ENCODE measurements at places on chromosomes 5 and 9.

- DNase-seq: no peak
These were observed 185.4 kb downstream of the EBF1 start for GRCh38 chr5:158914008-158915000.

DNA sequence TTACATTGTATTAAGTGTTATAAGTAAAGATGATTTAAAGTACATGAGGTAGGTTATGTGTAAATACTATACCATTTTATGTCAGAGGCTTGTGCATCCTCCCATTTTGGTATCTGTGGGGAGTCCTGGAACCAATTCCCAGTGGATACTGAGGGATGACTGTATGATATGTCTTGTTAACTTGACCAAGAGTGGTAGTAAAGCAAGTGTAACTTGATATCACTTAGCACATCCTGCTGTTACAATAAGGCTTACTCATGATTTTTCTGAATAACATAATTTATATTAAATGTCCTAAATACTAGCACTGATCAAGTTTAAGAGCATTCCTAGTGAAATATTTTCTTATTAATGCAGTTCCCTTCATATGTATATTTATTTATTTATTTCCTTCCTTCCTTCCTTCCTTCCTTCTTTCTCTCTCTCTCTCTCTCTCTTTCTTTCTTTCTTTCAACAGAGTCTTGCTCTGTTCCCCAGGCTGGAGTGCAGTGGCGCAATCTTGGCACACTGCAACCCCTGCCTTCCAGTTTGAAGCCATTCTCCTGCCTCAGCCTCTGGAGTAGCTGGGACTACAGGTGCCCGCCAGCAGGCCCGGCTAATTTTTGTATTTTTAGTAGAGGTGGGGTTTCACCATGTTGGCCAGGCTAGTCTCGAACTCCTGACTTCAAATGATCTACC is 7.5 kb downstream of the NDFIP1 start:
- DNase-seq: no peak

- DNase-seq: no peak
These were observed 12.2 kb downstream of the CDC42SE2 start for GRCh38 chr5:131276072-131276471.

DNA sequence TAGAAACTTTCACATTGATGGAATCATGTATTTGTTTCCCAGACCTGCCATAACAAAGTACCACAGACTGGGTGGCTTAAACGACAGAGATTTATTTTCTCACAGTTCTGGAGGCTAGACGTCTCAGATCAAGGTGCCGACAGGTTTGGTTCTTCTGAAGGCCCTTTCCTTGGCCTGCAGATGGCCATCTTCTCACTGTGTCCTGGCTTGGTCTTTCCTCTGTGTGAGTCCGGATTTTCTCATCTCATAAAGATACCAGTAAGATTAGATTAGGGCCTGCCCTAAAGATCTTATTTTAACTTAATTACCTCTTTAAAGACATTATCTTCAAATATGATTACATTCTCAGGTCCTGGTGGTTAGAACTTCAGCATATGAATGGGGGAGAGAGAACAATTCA is 5.8 kb downstream of the USP20 start:
- DNase-seq: no peak

GRCh38 chr9:7388755-7389154 is 410.8 kb downstream of the DMAC1 start:
- DNase-seq: no peak

DNA sequence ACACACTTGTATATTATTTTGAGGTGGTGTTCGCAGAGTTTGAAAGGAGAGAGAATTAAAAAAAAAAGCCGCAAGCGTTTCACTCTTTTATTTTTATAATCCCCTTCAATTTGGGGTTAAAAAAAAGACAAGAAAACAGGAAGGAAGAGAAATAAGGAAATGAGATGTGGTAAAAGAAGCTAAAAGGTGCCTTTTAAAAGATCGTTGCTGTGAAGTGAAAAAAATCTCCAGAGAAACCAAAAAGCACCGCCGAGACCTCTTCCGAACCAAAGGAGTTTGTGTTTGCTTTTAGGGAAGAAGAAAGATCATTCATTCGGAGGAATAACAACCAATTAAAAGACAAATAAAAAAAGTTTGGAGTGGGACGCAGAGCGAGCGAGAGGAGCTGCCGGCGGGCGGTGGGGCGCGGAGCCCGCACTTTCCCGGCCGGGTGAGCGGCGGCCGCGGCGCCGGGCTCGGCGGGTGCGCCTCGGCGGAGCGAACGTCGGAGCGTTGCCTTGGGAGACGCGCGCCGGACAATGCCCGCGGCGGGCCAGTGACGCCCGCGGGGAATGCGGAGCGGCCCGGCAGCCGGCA is 355 bp downstream of the TLE4 start:
- no peak for DNase-seq

- DNase-seq: no peak
These were observed 318.6 kb upstream of the CD180 start for GRCh38 chr5:67515020-67515689.

DNA sequence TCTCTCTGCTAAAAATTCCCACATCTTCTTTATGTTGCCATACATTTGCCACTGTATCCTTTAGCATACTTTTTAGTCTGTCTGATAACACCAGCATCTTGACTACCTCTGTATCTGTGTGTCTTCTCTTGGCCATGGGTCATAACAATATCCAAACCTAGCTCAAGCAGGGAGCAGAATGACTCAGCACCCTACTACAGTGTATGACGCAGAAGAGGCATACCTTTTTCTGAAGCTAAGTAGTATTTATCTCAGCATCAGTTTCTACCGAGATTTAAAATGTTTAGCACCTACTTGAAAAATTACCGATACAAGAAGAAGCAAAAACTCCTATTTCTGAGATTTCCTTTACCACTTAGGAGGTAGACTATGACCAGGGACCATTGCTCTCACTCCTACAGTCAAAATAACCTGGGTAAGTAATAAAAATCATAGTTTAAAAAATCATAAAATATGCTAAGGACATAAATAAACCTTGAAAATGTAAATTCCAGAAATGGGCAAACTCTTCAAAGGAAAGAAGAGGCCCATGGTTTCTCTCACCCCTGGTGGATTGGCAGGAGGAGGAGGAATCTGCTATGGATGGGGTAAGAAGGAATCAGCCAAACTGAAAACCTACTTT is 286.5 kb downstream of the MAST4 start:
- no peak for DNase-seq

- no peak for DNase-seq
These were observed 669.6 kb upstream of the ZNF608 start for GRCh38 chr5:125416055-125416454.

DNA sequence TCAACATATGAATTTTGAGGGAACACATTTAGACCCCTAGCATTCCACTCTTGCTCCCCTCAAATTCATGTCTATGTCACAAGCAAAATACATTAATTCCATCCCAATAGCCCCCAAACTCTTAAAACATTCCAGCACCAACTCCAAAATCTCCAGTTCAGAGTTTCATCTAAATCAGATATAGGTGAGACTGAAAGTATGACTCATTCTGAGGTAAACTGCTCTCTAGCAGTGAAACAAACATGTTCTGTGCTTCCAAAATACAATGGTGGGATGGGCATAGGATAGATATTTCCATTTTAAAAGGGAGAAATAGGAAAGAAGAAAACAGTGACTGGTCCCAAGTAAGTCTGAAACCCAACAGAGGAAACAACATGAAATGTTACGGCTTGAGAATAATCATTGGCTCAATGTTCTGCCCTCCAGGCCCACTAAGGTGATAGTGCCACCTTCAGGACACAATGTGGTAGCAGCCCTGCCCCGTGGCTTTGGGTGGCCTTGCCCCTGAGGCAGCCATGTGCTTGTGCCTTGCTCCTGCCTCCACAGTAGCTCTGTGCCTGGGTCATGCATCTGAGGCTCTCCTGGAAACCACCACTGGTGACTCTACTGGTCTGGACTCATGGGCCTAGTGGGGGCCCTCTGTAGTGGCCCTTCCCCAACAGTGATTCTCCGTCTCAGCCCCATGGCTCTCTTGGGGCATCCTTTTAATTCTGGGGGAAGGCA is 36.4 kb upstream of the IPPK start:
- no peak for DNase-seq

- DNase-seq: no peak
These were observed 358.5 kb upstream of the RGMB start for GRCh38 chr5:98414938-98415337.

DNA sequence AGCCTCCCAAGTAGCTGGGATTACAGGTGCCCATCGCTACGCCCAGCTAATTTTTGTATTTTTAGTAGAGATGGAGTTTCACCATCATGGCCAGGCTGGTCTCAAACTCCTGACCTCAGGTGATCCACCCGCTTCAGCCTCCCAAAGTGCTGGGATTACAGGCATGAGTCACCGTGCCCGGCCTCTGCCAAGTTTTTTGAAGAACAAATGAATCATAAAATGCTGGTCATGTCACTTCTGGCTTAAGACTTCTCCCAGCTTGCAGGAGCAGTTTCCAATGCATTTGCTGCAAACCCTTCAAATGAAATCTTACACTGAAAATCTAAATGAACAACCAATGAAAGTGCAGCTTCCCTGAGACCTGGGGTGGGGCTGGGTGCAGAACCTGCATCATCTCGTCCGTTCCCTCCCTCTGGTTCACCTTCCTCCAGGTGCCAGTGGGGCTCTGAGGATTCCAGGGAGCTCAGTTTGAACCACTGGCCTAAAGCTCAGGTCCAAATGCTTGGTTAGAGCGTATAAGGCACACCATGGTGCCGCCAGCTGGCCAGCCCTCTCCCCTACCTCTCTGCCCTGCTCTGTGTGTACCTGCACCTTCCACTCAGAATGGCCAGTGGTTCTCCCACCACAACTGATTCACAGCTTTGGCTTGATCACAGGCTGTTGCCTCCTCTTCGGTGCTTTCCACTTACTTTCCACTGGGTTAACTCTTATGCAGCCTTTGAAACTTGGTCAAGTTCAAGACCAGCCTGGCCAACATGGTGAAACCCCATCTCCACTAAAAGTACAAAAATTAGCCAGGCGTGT is 39.8 kb upstream of the FUBP3 start:
- no peak for DNase-seq

- no peak for DNase-seq
These were observed 5.0 kb upstream of the C5orf24 start for GRCh38 chr5:134840811-134841210.

DNA sequence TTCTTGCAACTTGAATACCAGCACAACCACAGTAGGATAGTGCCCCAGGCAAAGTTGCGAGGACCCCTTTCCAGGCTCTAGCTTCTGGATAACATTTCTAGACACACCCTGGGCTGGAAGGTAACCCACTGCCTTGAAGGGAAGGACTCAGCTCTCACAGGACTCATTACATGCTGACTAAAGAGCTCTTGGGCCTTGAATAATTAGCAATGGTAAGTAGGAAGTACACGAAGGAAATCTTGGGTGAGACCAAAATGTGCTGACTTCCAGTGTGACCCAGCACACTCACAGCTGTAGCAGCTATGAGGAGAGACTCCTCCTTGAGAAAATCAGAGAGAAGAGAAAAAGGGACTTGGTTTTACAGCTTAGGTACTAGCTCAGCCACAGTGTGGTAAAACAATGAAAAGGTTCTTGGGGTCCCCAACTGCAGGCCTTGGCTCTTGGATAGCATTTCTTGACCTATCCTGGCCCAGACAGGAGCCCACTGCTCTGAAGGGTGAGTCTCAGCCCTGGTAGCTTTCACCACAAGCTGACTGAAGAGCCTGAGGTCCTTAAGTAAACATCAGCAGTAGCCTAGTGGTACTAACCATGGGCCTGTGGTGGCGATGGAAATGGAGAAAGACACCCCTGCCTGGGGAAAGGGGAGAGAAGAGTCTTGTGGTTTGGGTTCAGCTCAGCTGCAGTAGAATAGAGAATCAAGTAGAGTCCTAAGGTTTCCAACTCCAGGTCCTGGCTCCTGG is 621.7 kb downstream of the SEMA5A start:
- no peak for DNase-seq

GRCh38 chr5:154115291-154115690 is 75.2 kb upstream of the GALNT10 start:
- no peak for DNase-seq

DNA sequence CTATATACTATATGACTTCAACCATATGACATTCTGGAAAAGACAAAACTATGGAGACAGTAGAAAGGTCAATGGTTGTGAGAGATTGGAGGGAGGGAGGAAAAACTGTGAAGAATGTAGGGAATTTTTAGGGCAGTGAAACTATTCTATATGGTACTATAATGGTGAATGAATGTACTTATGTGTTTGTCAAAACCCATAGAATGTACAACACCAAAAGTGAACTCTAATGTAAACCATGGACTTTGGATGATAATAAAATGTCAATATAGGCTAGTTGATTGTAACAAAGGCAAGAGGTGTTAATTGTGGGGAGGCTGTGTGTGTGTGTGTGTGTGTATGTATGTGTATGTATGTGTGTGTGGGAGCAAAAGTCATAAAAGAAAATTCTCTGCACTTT is 10.8 kb upstream of the STOM start:
- DNase-seq: no peak

- no peak for DNase-seq
These were observed 193.3 kb downstream of the SMC2 start for GRCh38 chr9:104287253-104287878.

DNA sequence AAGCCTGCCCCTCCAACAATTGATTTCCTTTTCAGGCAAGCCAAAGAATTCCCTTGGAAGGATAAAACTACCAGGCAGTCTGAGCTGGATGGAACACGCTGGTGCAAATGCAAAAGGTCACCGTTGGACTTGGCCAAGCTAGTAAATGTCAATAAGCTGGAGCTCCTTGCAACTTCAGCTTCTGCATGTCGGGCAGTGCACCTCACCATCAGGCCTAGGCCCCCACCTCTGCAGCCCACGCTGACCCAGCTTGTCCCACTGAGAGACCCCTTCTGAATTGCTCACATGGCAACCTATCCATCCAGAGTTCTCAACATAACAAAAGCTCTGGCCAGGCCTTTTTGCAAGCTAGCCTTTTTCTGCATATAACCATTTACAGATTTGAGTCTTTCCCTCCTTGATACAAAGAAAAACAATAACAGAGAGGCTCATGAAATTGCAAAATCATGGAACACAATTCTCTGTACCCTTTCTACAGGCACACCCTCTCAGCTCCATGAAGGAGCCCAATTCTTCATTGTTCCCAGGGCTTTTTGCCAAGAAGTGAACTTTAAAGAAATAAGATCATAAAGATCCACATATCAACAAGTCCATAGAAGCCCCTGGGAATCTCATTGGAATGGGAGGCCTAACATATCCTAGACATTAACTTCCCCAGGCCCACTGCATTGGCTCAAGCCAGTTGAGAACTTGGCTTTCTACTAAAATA is 123.9 kb upstream of the SLIT3 start:
- no peak for DNase-seq

- no peak for DNase-seq
These were observed 74.3 kb downstream of the SEC61B start for GRCh38 chr9:99296291-99296951.

GRCh38 chr9:97695390-97695789 is 1.8 kb downstream of the XPA start:
- no peak for DNase-seq

GRCh38 chr5:31815376-31815775 is 176.4 kb downstream of the PDZD2 start:
- DNase-seq: no peak
